ENCODE measurements at places on chromosomes 12 and 14.

GRCh38 chr14:20803223-20803622 lies 579 bp upstream of the RNASE1 start:
- DNase-seq = no peak

DNA sequence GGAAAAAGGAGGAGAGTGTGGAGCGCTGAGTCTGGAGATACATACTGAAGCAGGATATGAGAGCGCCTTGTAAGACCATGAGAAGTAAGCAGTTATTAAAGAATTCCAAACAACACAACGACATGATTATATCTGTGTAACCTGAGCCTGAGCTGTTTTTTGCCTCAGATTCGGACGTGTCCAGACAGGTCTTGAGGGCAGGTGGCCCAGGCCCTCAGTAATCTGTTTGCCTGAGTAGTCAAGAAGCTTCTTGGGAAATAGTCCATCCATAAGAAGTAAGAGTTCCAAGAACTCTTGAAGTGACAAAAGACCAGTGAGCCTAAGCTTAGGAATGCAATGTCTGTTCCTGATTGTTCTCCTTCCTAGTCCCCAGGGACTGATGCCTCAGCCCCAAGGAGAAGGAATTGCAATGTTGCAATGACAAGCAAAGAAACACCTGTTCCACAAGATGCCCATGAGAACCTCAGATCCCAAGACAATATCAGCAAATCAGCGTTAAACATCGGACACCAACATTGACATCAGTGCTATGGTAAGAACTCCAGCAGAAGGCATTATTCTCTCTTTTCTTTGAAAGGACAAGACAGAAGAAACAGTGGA lies 34.7 kb upstream of the ADAMTS20 start:
- DNase-seq = no peak

DNA sequence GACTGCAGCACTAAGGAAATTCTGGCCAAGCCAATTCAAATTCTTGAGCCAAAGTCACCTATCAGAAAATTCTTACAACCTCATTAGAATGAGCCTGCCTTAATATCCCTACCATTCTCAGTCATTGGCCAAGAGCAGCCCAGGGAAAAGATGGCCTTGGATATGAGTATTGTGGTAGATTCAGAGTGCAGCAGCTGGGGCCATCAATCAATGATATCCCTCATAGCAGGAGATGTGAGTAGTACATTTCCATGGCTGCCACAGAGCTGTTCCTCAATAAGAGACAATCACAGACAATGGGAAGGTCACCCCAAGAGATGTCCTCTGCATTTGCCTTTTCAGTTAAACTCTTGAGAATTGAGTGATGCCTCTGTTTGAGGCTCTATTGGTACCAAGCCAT lies 161.6 kb downstream of the DYRK2 start:
- no peak for DNase-seq

DNA sequence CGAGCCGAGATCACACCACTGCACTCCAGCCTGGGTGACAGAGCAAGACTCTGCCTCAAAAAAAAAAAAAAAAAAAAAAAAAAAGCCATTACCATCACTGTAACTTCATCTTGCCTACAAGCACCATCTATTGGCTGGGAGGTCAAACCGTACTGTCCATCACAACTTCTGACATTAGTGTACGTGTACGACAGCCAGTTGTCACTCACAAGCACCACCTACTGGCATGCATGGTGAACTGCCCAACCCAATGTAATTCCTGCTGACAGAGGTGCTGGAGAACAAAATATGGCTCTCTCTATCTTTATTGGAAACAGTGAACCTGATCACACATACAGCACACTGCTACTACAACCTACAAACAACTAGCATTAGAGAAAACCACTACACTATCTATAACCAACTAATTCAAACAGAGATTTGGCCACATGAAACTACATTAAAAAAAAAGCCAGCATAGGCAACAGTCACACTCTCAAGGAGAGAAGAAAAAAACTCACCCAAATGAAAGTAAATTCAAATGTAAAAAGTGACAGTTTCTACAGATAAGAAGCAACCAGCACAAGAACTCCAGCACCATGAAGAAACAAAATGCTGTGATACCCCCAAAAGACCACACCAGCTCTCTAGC lies 82.3 kb downstream of the PUS7L start:
- DNase-seq = no peak

- DNase-seq = no peak
These were observed 270.9 kb upstream of the FKBP4 start for GRCh38 chr12:2523844-2524243.

DNA sequence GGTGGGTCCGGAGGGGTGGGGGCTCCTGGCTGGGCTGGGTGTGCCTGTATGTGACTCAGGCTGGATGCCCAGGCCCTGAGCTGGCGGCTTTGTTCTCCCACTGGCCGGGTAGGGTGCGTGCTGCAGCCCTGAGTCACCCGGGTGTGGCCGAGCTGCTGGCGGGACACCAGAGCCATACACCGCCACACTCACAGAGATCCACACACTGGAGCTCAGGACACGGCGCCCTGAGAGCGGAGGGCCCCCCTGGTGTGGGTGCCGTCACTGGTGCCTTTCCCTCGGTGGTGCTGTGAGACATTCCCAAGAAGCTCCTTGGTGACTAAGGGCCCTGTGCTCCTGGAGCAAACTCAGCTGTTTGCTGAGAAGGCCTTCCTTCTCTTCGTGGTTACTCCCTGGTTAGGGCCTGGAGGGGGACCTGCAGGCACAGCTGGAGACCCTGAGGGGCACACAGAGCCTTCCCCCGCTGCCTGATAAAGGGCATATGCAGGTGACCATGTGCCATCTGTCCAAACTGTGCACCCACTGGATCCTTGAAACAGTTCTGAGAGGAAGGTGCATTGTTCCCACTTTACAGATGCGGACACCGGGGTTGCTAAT lies 44.3 kb downstream of the KRT80 start:
- no peak for DNase-seq

- DNase-seq = no peak
These were observed 120.9 kb upstream of the HIF1A start for GRCh38 chr14:61574514-61574807.

GRCh38 chr12:52912711-52913430 lies 8.0 kb upstream of the KRT8 start:
- DNase-seq = no peak

GRCh38 chr14:36835128-36835527 lies 173.5 kb downstream of the PAX9 start:
- DNase-seq = no peak

GRCh38 chr12:40439771-40440492 lies 215.1 kb downstream of the LRRK2 start:
- DNase-seq = no peak

GRCh38 chr12:59587710-59588109 lies 8.1 kb upstream of the SLC16A7 start:
- no peak for DNase-seq

- DNase-seq = no peak
These were observed 7.1 kb downstream of the PXN start for GRCh38 chr12:120258323-120258896.

- DNase-seq = no peak
These were observed 63.9 kb downstream of the GPR68 start for GRCh38 chr14:91180611-91181010.

DNA sequence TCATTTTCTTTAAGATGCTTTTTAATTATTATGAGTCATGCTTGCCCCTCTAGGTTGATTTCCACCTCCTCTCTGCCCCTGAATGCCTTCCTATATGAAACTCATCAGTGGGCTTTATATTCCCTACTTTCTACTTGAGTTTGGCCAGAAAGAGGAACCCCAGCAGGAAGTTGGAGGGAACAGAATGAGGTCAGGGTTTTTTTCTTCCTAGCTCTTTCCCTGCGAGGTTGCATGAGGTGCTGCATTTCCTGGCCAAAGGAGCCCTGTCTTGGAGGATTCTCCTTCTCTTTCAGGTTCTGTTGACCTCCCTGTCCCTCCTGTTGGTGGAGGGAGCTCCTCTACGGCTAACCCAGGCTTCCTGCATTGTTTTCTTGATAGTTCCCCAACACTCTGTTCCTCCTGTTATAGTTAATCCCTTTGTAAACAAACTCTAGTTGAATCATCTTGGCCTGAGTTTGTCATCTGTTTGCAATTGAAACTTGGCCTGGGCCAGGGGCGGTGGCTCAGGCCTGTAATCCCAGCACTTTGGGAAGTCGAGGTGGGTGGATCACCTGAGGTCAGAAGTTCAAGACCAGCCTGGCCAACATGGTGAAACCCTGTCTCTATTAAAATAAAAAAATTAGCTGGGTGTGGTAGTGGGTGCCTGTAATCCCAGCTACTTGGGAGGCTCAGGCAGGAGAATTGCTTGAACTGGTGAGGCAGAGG lies 15.3 kb upstream of the SPIC start:
- DNase-seq = no peak

- DNase-seq = peak; percentile 66
These were observed 130.1 kb downstream of the SPTSSA start for GRCh38 chr14:34331728-34332623.

DNA sequence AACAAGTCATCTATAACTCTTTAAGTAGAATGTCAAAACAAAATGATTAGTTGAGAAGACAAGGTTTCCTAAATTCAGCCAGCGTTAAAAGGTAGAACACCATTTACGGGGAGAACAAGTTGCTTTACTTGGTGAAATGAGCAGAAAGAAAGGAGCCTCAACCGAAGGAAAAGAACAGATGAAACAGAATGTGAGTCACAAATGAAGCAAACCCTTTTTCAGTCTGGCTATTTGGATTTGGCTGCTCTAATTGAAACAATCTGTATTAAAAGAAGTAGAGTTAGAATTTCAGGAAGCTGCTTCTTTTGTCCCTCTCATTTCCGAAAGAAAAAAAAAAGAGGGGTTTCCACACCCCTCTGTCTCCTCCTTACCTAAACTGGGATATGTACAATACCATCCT lies 34.6 kb downstream of the CEP128 start:
- no peak for DNase-seq

- DNase-seq = no peak
These were observed 9.2 kb downstream of the PPP1R1A start for GRCh38 chr12:54579258-54579657.

DNA sequence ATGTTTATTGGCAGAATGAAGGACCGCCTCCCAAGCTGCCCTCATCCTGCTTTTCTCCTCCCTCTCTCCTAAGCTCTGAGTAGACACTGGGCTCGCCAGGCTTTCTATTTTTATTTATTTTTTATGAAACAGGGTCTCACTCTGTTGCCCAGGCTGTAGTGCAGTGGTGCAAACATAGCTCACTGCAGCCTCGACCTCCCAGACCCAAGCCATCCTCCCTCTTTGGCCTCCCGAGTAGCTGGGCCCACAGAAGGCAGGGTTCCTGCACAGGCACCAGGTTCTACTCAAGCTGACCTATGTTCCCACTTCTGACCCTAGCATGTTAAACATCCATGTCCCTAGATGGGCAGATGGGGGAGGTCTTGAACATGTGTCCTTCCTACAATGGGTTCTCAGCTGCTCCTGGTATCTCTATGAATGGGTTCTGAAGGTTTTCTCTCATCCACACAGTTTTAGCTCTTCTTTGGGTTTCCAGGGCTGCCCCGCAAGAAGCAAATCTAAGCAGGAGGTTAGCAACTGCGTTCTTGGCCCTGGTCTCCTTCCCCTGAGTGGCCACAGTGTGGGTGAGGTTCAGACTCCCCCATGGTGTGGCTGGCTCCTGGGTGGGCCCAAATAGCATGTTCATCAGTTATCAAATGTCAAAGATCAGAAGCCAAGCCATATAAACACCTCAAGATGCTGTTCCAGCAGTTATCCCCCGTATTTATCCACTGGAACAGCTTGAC lies 167.3 kb downstream of the ZFP36L1 start:
- no peak for DNase-seq

DNA sequence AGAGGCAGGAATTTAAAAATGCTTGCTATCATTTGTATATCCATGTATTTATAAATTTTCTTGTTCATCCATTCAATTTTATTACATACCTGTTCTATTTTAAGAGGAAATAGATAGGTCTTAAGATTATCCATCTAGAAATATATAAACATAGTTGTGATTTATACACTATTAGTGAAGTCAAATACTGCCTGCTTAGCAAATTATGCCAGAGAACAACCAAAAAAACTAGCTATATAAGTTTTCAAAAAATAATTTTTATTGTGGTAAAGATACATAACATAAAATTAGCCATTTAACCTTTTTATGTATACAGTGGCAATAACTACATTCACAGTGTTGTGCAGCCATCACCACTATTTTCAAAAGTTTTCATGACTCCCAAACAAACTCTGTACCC lies 237.3 kb downstream of the NPAS3 start:
- no peak for DNase-seq

DNA sequence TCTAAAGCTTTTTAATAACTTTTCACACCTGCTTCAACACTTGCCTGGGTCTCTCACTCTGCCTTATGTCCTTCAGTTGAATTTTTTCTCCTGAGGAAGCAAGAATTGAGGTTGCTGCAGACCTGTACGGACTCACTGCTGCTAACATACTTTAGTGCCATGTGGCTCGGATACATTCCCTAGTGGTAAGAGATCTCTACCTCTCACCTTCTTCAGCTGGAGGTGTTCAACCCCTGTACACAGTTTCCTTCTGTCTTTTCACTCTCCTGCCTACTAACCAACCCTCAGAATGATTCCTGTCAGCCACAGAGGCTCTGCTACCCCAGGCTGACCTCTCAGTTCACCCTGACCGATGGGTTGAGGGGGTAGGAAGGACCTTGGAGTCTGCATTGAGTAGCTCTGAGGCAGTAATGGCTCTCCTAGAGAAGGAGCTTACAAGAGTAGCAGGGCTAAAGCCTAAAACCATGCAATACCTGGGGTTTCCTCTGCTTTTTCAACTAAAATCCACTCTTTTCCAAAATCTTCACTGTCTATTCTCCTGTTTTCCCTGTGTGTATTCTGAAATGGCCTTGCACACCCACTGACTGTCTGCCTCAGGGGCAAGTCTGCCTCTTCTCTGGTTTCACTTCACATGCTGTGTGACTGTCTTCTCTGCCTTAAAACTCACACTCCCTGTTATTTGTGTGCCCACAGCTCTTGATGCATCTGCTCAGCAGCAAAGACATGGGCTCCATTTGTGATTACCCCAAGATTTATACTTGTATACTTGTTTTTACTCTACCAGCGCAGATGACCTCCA lies 14.0 kb upstream of the DHRS2 start:
- DNase-seq = no peak

All from CD4-positive, CD25-positive, alpha-beta regulatory T cell (primary cell).